ENCODE measurements at places on chromosomes 3 and 15.
A peak's percentile ranks its signal among the peaks of the same experiment; 100 is the strongest.

- DNase-seq, result peak; percentile 69
These were observed 107.2 kb downstream of the CHST2 start for GRCh38 chr3:143226678-143227291.

DNA sequence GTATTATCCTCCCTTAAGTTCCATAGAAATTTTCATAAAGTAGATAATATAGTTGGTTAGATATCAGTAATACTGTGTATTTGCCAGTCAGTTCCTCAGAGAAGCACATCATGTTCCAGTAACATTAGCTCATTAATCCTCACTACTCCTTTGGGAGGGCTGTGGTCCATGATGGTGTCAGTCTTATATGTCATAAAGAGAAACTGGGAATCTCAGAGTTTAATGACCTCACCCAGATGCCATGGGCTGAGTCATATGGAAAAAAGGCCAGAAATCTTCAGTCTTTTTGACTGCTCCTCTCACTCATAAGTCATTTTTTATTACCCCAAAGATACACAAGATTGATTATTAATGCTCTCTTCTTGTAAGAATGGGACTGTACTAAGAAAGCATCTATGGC, 188.6 kb downstream of the CHL1 start:
- no peak for DNase-seq

GRCh38 chr3:127607675-127608361, 9.6 kb downstream of the MCM2 start:
- no peak for DNase-seq

- no peak for DNase-seq
These were observed 59.7 kb downstream of the PDCD6IP start for GRCh38 chr3:33858131-33858530.

GRCh38 chr3:154250291-154250690, 74.0 kb downstream of the DHX36 start:
- DNase-seq, result no peak

- no peak for DNase-seq
These were observed 2.8 kb upstream of the FAM131A start for GRCh38 chr3:184334470-184335158.

DNA sequence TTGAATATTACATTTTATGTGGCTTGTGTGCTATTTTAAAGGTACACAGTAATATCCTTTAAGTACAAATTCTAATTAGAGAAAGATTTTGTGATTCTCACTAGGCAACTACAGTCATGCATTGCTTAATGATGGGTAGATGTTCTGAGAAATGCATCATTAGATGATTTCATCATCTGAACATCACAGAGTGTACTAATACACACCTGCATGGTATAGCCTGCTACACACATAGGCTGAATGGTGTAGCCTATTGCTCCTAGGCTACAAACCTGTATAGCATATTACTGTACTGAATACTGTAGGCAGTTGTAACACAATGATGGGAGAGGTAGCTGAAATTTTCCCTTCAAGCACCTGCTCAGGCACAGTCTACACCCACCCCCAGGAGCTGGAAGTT, 217.4 kb upstream of the EOMES start:
- no peak for DNase-seq

DNA sequence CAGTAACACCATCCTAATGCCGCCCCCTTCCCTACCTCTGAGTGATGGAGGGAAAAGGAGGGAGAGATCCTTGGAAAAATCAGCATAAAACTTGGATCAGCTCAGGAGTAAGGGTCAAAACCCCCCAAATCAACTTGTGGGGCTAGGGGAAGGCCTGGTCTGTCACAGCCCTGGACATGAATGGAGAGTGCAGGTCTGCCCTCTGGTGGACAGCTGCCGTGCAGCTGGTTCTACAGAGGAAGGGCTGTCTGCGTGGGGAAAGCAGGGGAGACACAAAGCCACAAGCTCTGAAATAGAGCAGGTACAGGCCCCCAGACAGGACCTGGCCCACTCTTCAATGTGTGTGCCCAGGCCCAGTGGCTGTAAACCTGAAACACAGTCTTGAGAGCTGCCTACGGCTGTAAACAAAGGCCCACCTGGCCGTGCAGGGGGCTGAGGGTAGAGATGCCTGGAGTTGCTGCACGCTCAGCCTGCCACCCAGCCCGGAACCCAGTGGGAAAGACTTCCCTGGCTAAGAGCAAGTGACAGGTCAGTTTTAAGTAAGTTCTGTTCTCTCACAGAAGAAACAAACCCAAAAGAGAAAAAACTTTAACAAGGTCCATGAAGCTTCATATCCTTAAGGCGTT, 16.4 kb downstream of the CLK3 start:
- peak; percentile 48 for DNase-seq

- DNase-seq, result no peak
These were observed 35.3 kb upstream of the SNRPN start for GRCh38 chr15:24919446-24919845.

- DNase-seq, result no peak
These were observed 30.1 kb upstream of the FGD5 start for GRCh38 chr3:14788644-14789043.

- DNase-seq, result no peak
These were observed 69.2 kb downstream of the DCUN1D1 start for GRCh38 chr3:182910936-182911781.

- DNase-seq, result no peak
These were observed 116.6 kb downstream of the MFSD1 start for GRCh38 chr3:158918451-158918850.

DNA sequence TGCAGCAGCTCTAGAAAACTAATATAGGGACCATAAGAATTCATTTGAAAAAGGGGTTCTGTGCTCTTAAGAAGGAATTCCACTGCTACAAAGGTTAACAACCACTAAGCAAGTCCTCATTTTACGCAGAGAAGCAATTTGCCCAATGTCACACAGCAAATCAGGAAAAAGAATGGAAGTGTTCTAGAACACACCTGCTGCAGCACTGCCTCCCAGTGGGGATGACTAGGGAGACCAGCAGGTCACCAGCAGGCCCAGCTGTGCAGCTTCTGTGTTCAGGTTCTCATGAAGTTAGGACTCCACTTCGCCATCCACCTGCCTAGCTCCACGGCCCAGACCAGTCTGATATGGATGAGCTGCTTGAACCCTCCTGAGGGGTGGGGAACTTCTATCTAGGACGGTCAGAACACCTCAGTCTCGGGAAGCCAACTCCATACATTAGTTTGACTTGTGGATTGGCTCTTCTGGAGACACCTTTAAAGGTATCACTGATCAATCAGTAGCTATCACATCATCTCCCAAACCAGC, 18.6 kb downstream of the POMGNT2 start:
- no peak for DNase-seq

GRCh38 chr15:60822403-60822802, 343.5 kb upstream of the ICE2 start:
- no peak for DNase-seq

GRCh38 chr3:155024006-155024638, 56.0 kb upstream of the MME start:
- no peak for DNase-seq

- no peak for DNase-seq
These were observed 62.8 kb upstream of the C3orf80 start for GRCh38 chr3:160162440-160162839.

- DNase-seq, result no peak
These were observed 91.9 kb downstream of the PCSK6 start for GRCh38 chr15:101397521-101398003.

DNA sequence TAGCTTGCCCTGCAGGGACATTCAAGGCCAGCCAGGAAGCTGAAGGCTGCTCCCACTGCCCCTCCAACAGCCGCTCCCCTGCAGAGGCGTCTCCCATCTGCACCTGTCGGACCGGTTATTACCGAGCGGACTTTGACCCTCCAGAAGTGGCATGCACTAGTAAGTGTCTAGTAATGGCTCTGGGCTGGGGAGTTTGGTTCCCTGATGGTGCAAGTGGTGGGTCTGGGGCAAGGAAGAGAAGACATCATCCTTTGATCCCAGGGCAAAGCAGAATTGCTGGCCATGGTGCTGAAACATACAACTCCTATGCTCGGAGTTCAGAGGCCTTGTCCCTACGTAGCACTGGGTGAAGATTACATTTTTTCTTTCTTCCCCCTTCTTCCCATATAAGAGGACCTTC, 311.4 kb downstream of the EPHB1 start:
- DNase-seq, result peak; percentile 53

- no peak for DNase-seq
These were observed 8.1 kb downstream of the C3orf70 start for GRCh38 chr3:185144784-185145183.

- no peak for DNase-seq
These were observed 538.8 kb upstream of the ZNF717 start for GRCh38 chr3:76324101-76324500.

DNA sequence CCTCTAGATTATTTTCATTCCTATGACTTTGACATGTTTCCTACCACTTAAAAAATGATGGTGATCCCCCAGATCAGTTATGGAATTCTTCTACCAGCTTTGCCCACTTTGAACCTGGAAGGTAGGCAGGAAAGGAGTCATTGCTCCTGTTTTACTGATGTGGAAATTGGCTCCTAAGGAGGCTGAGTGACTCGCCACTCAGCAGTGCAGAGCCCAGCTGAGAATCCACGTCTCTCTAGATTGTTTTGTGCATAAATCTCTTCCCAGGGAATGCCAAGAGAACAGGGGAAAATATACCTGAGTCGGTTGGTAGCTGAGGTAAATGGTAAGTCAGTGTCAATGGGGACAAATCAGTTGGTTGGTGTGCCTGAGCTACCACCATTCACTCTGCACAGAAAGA, 4.7 kb downstream of the LTF start:
- DNase-seq, result no peak

- DNase-seq, result no peak
These were observed 239.1 kb downstream of the ISL2 start for GRCh38 chr15:76575679-76576078.

DNA sequence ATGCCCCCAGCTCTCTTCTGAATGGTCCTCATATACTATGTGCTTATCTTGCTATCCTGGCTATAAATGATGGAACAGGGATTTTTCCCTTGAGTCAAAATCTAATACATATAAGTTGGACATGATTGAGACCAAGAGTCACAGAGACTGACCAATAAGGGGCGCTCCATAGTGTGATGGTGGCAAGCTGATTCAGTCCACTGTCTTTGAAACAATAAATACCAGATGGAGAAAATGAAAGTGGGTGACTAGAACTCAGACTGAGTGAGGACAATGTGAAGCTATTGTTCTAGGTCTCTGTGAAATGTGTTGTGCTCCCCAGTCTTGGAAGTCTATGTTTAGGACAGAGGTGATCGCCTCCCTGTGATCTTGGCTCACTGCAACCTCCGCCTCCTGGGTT, 10.6 kb upstream of the FSTL1 start:
- DNase-seq, result no peak

DNA sequence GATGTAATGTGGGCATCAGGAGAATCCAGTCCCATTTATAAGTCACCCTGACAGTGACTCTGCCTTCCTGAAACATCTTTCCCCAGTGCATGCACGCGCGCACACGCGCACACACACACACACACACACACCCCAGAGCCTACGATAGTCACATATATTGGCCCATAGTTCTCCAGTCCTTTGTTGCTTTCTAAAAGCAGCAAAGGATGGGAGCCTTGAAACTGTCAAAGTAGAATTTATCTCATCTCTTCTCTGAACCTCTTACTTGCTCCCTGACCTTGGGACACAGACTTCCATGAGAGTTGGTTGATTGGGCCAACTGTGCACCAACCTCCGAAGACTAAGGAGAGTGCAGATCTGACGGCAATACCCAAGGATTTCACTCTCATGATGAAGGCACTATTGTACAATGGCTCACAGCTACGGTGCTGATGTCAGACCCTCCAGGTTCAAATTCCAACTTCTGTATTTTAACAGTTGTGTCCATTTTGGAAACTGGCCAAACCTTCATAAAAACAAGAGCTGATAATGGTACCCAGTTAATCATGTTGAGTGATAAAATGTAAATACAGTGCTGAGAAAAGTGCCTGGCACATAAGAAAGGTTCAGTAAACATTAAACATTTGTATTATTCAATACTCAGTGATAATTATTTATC, 8.3 kb downstream of the CPA3 start:
- DNase-seq, result peak; percentile 70

- DNase-seq, result no peak
These were observed 1123.7 kb upstream of the CADM2 start for GRCh38 chr3:83835040-83835439.

DNA sequence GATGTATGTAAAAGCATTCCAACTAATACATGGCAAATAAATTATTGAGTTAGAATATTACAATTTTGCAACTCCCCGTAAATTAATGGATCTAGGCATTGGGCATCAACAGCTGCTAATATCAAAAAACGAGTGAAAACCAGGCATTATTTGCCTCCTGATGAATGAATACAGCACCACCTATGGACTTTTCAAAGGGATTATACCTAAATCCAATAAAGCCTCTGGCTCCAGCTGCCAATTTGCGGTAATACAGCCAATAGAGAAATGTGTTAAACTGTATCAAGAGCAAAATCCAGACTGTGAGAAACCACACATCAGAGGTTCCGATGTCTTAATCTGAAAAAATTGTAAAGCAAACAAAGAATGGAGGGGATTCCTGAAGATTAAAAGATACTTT, 16.3 kb upstream of the A4GNT start:
- no peak for DNase-seq

DNA sequence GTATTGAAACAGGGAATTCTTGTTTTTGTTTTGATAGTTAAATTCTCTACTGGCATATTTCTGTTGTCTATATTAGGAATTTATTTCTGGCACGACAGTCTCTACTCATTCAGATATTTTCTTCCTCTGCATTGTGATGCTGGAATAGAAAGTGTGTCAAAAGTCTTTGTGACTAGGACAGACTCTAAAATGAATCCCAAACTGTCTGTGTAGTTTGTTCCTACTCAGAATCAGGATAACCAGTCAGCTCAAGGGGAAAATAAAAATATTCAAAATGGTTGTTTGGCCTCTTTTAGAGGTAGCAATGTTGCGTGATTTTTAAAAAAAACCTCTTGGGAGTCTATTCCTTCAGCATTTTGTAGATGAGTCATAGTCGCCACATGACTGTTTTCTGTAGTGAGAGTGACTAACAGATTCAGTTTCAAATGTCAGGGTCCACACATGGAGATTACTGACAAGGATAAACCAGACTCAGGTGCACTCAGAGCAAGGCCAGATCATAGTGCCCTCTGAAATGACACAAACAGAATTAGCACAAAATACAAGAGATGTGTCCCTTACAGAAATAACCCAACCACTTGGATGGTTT, 13.1 kb downstream of the SLC7A14 start:
- DNase-seq, result no peak

DNA sequence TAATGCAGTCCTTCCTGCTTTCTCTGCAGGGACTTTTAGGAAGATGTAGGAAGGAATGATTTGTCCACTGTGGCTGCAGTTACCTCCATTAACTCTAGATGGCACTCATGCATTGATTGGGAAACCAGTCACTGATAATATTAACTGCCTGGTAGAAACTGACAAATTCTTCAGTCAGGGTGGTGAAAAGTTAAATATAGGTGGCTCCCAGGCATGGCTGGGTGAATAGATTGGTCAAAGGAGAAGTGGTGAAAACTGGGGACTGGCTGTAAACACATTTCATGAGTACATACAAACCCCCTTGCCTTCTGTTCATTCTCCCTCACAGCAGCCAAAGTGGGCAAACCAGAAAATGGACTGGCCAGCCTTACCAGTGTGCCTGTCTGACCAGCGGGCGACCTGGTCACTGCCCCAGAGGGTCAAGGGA, 333.4 kb downstream of the THSD4 start:
- peak; percentile 33 for DNase-seq
